Stimulated activated CD8-positive, alpha-beta memory T cell treated with anti-CD3 and anti-CD28 coated beads, Interleukin-4, amount 100 ng/mL, for 1 hour (primary cell): ENCODE measurements at places on chromosomes 3 and 15.

DNA sequence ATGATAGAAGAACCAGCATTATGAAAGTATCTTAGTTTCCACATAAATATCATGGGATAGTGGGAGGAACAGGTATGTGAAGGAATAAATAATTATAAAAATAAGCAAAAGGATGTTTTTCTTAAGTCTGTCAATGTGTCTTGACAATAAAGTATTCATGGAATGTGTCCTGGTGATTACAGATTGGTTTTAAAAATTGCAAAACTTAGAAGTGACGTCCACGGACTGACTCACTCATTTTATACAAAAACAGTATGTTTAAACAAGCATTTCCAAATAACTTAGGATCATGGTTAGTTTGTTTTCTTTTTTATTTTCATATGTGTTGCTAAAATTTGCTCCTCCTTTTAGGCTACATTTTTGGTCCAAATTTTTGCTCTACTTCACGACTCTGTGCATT, 687.0 kb upstream of the NECTIN3 start:
- DNase-seq, result no peak

DNA sequence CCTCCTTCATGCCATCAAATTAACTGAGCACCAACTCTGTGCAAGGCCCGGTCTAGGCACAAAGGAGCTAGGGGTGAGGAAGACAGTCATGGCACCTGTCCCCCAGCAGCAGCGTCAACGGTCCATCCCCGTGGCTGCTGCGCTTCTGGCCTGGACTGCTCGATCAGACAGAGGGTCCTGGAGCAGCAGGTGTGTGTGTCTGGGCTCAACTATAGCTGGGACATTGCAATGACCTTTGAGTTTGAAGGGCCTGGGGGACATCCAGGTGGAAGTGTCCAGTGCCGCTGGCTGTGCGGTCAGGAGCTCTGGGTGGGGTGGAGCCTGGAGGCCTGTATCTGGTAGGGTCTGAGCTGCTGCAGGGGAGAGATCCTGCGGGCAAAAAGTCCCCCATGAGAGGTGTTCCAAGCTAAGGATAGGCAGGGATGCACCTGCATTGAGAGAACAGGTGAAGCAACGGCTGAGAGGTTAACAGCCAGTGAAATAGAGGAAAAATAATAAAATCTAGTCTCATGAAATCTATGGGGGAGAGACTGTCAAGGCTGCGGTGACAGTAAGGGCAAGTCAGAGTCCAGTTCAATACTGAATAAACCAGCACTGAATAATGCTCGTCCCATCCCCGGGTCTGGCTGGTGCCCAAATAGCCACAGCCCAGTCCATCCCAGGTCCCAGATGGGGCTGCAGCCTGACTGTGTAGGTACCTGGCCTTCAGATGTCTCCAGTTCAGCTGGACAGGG, 25.4 kb upstream of the SLC41A3 start:
- DNase-seq, result no peak

GRCh38 chr3:116038968-116039650, 406.2 kb downstream of the LSAMP start:
- DNase-seq, result no peak

DNA sequence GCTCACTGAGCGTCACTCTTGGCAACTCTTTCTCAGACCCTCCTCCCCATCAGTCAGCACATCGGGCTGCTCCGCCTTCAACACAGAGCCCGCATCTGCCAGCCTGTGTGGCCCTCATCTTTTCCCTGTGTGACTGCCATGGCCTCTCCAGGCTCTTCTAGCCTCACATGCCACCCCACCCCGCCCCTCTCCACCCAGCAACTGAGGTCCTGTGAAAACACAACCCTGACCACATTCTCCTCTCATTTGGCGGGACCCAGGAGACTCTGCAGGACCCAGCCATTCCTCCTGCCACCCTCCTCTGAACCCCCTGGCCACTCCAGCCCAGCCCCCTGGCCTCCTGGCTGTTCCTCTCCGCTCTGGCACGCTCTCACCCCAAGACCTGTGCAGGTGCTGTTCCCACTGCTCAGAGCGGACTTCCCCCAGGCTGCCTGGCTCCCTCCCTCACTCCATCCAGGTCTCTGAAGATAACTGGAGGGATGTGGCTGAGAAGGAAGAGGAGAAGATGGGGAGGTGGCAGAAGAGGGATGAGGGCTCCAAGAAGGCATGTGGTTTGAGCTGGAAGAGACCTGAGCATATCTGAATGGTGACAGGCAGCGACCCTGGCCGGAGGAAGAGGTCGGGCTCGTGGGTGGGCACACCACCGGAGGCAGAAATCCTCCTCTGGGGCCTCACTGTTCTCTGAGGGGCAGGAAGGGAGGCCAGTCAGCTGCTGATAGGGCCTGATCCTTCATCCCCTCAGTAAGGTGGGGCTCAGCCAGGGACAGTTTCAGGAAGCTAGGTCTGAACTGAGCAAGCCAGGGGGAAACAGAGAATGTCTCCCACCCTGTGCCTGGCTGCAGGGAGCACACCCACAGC, 111.2 kb upstream of the RPL32 start:
- DNase-seq, result no peak

DNA sequence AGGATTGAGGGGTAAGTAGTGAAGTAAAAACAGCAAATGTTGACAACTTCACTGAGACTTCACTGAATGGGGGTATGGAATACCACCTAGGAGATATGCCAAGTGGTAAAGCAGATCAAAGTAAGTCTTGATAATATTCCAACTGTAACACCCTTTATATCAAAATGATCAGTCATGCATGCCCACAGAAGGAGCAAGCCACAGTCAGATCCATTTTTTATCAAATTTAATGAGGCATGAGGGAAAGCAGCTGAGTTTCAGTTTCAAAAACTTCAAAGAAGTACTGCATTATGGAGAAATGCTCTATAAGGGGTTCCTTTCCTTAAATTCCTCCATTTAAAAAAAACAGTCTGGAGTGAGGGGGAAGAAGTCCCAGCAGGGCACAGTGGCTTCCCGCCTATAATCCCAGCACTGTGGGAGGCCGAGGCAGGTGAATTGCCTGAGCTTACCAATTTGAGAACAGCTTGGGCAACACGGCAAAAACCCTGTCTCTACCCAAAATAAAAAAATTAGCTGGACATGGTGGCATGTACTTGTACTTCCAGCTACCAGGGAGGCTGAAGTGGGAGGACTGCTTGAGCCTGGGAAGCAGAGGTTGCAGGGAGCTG, 56.9 kb downstream of the TJP1 start:
- DNase-seq, result no peak

GRCh38 chr3:133882986-133883586, 12.6 kb downstream of the RAB6B start:
- no peak for DNase-seq

DNA sequence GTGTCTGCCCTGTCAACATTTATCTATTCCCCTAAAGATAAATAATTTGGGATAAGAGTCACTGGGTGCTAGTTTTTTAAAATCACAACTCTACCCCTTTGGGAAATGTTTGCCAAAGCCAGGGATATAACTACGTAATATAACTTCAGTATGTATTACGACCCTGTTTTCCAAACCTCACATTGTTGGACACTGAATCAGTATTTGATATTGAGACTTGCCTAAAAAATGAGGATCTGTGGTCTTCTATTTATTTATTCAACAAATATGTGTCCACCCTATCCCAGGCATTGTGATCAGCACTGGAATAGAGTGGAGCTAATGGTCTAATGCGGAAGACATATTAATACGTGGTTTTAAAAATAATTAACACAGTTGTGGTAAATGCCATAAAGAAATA, 4.5 kb upstream of the MGA start:
- DNase-seq, result no peak

- no peak for DNase-seq
Measured at GRCh38 chr3:80753021-80753420, 985.2 kb upstream of the ROBO1 start.

DNA sequence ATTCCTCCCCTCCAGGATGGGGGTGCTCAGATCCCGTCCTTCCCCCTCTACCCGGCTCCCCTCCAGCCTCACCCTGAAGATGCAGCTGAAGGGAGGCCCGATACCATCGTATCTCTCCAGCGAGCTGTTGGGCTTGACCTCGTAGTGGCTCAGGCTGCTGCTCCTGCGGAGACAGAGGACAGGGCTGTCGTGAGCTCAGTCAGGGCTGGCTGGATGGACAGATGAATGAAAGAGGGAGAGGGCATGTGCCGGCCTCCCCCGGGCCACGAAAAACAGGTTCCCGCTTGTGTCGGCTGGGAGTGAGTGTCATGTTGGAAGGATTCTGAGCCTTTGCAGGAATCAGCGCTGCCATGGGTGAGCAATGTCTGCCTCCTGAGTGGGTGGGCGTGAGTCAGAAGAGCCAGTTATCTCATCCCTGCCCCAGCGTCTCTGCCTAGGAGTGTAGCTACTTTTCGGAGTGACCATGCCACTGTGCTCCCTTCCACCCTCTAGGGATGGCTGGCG, 35.2 kb downstream of the FEM1B start:
- no peak for DNase-seq

- no peak for DNase-seq
Measured at GRCh38 chr15:43103907-43104306, 1.9 kb downstream of the UBR1 start.

DNA sequence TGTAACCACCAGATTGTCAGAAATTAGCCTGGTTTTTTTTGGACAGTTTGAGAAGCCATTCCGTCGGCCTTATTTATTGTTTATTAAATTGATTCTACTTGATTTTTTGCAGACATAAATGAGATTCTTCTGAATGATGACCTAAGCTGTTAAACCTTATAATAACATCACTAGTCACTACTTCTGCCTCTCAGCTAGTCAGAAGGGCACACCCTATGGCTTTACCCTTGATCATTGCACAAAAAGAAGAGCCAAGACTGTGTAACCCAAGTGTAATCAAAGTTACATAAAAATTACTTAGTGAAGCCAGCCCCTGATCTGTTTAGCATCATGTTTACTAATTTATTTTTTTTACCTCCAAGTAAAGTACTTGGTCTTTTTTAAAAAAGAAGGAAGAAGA, 64.3 kb downstream of the CHL1 start:
- no peak for DNase-seq

- DNase-seq, result no peak
Measured at GRCh38 chr3:157529751-157530150, 26.5 kb upstream of the VEPH1 start.

DNA sequence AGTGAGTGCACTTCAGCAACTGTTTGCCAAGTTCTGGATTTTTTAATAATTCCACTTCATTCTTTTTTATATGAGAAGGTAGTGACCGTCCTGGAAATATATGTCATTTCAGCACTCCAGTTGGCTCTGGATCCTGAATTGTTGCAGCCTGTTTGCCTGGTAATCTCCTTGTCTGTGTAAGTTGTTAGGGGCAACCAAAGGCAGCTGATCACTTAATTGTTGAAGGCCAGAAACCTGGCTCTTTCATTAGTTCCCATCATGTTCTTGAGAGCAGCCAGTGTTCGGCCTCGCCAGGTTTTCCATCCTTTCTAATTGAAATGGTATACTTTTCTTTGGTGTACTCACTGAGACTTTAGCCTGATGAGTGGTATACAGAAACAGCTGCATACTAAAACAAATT, 168.6 kb downstream of the SOX2 start:
- no peak for DNase-seq

DNA sequence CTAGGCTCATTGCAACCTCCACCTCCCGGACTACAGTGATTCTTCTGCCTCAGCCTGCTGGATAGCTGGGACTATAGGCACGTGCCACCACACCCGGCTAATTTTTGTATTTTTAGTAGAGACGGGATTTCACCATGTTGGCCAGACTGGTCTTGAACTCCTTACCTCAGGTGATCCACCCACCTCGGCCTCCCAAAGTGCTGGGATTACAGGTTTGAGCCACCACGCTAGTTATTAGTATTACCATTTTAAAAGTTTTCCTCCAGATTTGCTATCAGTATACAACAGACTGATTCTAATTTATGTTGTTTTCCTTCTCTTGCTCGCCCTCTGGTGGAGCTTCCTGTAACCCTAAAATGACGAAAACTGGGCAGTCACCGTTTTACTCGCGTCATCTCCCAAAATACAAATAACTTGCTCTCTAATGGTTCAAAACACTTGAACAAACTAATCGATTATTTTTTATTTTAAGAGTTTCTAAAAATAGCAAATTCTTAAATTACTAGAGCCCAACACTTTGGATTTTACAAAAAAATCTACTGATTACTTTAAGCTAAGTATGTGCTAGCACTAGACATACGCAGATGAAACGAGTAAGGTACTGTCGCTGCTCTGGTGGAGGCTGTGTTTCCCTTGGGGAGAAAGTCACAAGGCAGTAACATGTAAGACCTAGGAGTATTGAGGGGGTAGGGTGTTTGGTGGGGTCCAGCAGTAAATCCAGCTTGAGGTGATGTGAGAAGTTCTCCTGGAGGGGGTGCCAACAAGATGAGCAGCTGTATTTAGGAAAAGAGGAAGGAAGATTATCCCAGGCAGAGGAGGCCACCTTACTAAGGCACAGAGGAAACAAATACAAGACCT, 203.3 kb downstream of the MBNL1 start:
- DNase-seq, result peak; percentile 16

DNA sequence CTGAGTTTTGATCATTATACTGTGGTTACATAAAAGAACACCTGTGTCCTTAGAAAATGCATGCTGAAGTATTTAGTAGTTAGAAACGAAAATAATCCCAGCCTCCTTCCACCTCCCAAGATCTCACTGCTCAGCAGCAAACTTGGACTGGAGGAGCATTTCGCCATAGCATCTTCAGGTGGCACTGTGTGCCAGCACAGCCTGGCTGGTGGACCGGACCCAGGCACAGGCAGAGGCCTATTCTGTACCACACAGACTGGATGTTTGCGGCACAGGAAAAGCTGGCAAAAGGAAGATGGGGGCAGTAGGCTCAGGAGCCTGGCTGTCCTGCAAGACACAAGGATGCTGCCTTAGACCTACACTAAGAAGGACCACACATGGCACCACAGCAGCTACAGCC, 10.2 kb downstream of the STIMATE start:
- DNase-seq, result no peak

DNA sequence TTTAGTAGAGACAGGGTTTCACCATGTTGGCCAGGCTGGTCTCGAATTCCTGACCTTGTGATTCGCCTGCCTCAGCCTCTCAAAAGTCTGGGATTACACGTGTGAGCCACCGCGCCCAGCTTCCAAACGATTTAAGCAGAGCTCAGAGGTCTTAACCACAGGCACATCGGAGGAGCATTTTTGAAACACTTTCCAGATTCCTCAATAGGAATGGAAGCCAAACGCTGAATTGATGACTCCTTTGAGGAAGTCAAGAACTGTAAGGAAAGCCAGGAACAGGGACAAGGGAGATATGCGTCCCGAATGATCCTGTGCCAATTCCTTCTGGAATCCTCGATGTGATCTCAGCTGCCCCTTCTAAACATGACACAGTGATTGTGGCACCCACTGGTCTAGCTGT, 40.0 kb downstream of the TRH start:
- no peak for DNase-seq
